Colonic mucosa (tissue), 4 donors: ENCODE measurements at places on chromosomes 2 and 18. TPM values are rescaled to one million over a fixed set of nuclear protein-coding genes. Genes with fewer than 3 reads are reported as not detected.

Gene CNNM3
- 33.0 TPM for total RNA-seq

Gene DLGAP1
- 0.25 TPM for total RNA-seq

GRCh38 chr2:73297586-73297985 lies 4.2 kb upstream of the EGR4 start:
- peaks cover 37% of the 10 kb centered on the region for H3K27me3 ChIP-seq
- H3K27ac ChIP-seq = no peak overlapping the region
- DNase-seq = no peak
- no peaks in the 10 kb centered on the region for H3K4me1 ChIP-seq
- H3K4me3 ChIP-seq = no peak overlapping the region

Gene RESP18
- total RNA-seq = not detected
